HCEC 1CT (cell line): ENCODE measurements at places on chromosomes 7 and 10.
A peak's percentile ranks its signal among the peaks of the same experiment; 100 is the strongest.

GRCh38 chr10:59648711-59649201, 60.9 kb downstream of the SLC16A9 start:
- DNase-seq = no peak

DNA sequence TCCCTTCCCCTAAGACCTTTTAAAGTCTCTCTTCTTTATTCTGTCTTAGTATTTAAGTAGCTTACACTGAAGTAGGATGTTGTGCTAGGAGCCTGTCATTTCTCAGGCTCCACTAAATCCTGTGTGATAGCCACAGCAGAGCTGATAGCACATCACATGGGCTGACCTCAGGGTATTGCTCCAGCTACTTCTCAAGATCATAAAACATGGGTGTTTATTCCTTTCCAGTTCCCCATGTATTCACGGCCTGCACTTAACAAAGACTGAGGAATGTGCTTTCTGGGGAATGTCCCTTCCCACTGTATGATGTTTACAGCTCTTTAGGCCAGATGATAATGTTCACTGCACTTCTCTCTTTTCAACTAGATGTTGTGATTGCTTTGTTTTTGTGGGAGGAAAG, 1086.8 kb downstream of the KCNMA1 start:
- DNase-seq = no peak

DNA sequence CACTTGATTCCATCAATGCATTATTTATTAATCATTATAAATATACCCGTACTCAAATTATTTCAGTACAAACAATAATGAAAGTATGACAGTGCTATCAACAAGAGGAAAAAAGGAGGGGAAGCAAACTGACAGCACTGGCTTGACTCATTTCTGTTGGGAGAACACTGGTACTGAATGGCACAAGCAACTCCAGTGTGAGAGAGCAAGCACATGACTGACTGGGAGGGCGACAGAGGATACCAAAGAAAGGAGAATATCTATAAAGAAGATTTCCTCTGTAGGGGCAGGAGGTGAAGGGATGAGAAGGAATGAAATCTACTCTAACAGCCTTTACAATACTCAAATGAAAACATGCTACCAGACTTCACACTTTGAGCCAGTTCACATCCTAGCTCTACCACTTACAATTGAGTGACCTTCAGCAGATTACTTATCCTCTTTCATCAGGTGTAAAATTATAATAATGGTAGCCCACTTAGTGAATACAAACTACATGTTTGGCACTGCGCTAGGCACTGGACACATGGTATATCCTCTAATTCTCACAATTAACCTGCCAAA, 1.5 kb downstream of the USP54 start:
- DNase-seq = peak; percentile 50

DNA sequence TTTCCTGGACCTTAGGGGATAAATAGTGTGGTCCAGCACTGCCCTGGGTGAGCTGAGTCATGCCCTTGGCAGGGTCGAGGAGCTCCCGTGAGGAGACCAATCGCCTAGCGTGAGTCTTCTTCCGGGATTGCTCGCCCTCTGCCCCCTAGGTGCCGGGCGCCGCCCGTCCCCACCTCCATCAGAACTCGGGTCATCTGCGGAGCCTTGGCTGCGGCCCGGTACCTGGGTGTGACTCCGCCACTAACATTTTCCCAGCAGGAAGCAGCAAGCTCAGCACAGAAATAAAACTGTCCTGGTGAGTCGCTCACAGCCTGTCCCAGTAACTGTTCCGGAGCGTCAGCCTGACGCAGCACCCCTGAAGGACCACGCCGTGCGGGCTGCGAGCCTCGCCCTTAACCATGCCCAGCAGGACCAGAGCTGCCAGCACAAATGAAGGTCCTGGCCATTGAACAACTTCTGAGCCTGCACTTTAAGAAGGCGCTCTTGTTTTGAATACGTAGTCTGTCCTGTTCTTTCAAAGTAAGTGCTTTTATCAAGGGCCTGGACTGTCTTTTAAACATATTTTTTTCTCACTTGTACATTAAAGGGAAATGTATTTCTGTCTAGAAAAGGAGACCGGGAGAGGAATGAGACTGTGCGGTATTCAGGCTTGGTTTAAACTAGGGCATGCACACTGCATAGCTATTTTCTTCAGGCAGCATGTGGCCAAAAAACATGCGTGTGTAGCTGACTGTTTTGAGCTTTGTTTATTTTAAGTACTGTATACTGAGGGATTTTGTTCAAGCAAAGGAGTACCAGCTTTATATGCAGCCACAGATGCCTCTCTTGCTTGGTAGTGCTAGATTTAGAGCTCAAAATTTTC, 136.7 kb downstream of the HECW1 start:
- peak; percentile 66 for DNase-seq

DNA sequence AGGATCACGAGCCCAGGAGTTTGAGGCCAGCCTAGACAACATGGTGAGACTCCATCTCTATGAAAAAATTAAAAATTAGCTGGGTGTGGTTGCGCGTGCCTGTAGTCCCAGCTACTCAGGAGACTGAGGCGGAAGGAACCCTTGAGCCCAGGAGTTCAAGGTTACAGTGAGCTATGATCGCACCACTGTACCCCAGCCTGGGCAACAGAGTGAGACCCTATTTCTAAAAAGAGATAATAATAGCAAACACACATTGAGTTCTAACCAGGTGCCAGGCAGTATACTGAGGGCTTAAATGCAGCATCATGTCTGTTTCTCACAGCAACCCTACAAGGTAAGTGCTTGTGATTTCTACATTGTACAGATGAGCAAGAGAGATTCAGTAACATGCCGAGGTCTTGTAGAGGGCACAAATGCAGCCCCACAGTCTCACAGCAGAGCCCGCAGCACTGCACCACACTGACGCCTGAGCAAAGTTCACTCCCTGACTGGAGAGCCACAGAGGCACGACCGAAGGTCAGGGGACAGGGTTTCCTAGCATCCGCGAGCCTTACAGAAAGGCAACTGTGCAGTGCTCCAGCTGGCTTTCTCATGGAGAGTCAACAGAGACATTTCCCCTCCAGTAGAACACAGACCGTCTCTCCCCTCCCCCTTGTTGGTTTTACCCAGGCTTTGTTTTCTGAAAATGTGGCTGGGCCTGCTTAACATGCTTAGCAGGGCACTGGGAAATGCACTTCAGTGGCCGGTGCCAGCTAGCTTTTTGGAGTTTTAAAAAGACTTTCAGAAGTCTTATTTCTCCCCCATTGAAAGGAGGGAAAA, 36.5 kb downstream of the PDSS1 start:
- DNase-seq = no peak
